ENCODE measurements at places on chromosomes 12 and 14.

DNA sequence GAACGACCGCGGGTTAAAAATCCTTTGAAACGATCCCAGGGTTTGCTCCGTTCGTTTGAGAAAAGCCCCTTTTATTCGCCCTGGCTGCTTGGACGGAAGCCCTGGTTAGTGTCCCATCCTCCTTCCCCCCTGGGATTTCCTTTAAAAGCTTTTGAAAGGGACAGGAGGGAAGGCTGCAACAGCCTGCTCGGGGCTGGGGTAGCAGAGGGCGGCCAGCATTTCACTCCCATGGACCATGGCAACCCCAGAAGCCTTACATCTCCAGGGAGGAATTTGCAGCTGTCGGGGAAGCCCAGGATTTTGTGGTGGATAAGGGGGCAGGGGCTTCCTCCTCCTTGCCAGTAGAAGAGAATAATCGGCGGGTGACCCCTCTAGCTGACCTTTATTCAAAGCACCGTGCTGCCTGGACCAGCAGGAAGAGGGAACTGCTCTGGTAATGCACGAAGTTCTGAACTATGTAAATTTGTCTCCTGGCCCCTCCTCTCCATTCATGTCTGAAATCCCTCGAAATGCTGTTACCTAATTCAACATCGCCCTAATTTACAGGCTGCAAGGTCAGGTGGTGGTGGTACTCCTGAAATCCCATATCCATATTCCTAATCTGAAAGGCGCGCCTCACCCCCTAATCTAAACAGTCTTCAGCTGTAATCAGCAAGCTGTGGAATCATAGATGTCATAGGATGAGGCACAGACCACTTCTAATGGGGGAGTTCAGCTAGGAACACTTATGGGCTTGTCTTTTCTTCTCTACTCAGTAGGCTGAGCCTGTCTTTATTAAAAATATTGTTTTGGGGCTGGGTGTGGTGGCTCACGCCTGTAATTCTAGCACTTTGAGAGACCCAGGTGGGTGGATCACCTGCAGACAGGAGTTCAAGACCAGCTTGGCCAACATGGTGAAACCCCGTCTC lies 1.0 kb upstream of the CLIP1 start:
- DNase-seq: peak; percentile 55

- DNase-seq: peak; percentile 72
Measured at GRCh38 chr14:84036840-84037239, 1493.1 kb upstream of the FLRT2 start.

GRCh38 chr12:42166501-42166900 lies 21.8 kb upstream of the GXYLT1 start:
- DNase-seq: no peak

- DNase-seq: no peak
Measured at GRCh38 chr12:111411185-111411764, 5.6 kb downstream of the SH2B3 start.

DNA sequence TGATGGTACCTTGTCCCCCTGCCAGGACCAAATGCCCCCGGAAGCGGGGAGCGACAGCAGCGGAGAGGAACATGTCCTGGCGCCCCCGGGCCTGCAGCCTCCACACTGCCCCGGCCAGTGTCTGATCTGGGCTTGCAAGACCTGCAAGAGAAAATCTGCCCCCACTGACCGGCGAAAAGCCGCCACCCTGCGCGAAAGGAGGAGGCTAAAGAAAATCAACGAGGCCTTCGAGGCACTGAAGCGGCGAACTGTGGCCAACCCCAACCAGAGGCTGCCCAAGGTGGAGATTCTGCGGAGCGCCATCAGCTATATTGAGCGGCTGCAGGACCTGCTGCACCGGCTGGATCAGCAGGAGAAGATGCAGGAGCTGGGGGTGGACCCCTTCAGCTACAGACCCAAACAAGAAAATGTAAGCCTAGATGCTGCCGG lies 410 bp downstream of the MYF6 start:
- DNase-seq: no peak

GRCh38 chr12:8867786-8868185 lies 45.4 kb downstream of the A2ML1 start:
- DNase-seq: no peak

DNA sequence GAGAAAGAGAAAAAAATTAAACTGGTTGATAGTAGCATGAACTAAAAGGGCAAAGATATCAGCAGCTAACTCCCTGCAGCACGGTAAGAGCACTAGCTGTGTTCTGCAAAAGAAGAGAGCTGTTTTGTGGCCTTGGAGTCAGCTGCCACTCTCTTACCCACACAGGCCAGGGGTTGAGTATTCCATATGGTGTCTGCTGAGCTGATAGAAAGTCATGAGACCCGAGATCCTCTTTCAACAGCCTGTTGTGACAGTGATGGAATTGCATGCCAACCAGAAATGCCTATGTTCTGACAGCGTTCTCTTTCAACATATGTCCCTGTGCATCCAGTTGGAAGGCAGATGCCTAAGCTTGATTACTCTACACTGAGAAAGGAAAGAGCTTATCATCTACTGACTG lies 39.9 kb downstream of the TMTC1 start:
- DNase-seq: peak; percentile 75

Measured in suppressor macrophage (primary cell).